Muscle of back (tissue), 13 donors: ENCODE measurements at places on chromosomes 16 and 17.

GRCh38 chr16:82322177-82322576 lies 152.2 kb upstream of the MPHOSPH6 start:
- DNase-seq = no peak

DNA sequence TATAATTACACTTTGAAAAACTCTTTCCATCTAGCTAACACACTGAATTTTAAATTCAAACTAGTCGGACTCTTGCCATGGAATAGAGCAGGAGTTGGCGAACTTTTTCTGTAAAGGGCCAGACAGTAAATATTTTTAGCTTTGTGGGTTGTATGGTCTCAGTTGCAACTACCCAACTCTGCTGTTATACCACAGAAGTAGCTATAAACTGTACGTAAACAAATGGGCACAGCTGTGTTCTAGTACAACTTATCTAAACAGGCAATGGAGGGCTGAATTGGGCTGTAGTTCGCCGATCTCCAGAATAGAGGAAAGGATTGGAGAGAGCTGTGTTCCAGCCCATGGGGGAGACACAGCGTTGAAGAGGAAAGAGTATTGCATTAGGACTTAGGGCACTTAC lies 8.7 kb downstream of the CNTROB start:
- DNase-seq = no peak

- DNase-seq = no peak
These were observed 20.3 kb downstream of the COX4I1 start for GRCh38 chr16:85819771-85820170.

GRCh38 chr17:48241770-48242497 lies 134.4 kb downstream of the SNX11 start:
- no peak for DNase-seq

- DNase-seq = no peak
These were observed 818 bp downstream of the DNAJC7 start for GRCh38 chr17:42016411-42016831.

DNA sequence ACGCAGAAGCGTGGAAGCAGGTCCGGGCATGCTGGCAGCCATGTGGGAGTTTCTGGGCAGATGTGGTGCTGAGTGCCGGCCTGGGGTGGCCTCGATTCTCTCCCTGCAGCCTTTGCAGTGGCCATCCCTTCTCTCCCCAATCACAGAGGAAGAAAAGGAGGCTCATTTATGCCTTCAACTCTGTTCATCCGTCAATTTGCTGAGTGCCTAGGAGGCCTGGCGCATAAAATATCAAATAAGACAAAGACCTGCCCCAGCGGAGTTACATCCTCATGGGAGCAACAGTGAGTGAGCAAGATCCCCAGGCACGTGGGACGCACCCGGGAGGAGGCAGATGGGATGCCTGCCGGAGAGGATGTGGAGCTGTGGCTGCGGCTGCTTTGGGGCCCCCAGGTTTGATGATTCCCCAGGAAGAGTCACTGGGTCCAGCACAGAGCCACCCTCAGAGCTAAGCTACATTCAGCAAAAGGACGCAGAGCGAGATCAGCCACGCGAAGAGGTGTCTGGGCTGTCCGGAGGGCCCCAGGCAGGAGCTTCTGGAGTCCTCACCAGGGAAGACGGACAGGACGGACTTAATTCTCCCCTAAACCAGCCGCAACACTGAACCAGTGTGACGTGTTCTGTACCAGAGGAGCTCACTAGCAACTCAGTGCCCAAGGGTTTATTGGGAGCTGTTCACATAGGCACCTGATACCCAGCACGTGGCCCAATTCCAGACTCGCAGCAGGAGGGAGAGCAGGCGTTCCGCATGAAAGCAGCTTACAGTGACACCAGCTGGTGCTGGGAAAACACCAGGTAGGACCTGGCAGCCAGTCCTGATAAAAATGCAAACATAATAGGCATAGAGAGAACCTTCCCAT lies 11.3 kb downstream of the CA5A start:
- DNase-seq = no peak

GRCh38 chr17:39631403-39631802 lies 4.7 kb downstream of the PPP1R1B start:
- no peak for DNase-seq
